ENCODE measurements at places on chromosomes 7 and 10.

- no peak overlapping the region for H3K4me3 ChIP-seq
- H3K27me3 ChIP-seq, result no peaks in the 10 kb centered on the region
- H3K27ac ChIP-seq, result no peak overlapping the region
- no peak for DNase-seq
- H3K4me1 ChIP-seq, result no peaks in the 10 kb centered on the region
Observed at GRCh38 chr10:48384699-48384982, 78.2 kb downstream of the MAPK8 start.

- H3K4me1 ChIP-seq, result no peaks in the 10 kb centered on the region
- no peak overlapping the region for H3K4me3 ChIP-seq
- H3K36me3 ChIP-seq, result no peaks in the 10 kb centered on the region
- peaks cover 3% of the 10 kb centered on the region for H3K27me3 ChIP-seq
Observed at GRCh38 chr10:7424315-7424714, 13.5 kb upstream of the SFMBT2 start.

GRCh38 chr10:73218431-73219191 is 28.4 kb downstream of the DNAJC9 start:
- no peak overlapping the region for H3K27ac ChIP-seq
- no peak overlapping the region for H3K4me3 ChIP-seq
- peaks cover 6% of the 10 kb centered on the region for H3K36me3 ChIP-seq
- H3K4me1 ChIP-seq, result no peaks in the 10 kb centered on the region
- H3K27me3 ChIP-seq, result no peaks in the 10 kb centered on the region

GRCh38 chr7:133584956-133585668 is 332.2 kb downstream of the EXOC4 start:
- no peak overlapping the region for H3K4me3 ChIP-seq
- peaks cover 17% of the 10 kb centered on the region for H3K4me1 ChIP-seq
- no peaks in the 10 kb centered on the region for H3K27me3 ChIP-seq
- no peak overlapping the region for H3K27ac ChIP-seq
- no peak for DNase-seq

DNA sequence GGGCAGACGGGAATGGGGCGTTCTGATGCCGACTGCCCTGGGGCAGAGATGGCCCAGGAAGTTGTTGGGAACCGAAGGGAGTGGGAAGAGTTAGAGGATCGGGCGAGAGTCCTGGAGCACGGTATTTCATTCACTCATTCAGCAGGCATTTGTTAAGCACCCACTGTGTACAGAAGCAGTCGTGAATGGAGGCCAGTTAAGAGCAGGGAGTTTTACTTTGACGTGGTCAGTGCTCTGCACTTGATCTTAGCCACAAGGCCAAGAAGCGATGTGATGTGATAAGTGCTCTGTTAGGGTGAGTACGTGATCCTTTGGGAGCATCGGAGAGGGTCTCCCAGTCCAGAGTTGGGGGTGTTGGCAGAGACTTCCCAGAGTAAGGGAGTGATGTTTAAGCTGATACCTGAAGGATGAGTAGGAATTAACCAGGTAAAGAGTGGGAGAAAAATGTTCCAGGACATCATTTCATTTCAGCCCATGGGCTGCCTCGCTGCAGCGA is 890 bp downstream of the ZFYVE27 start:
- peak overlapping the region; percentile 90 for H3K27ac ChIP-seq
- H3K4me3 ChIP-seq, result peak overlapping the region; percentile 91
- H3K36me3 ChIP-seq, result peaks cover 10% of the 10 kb centered on the region
- peaks cover 11% of the 10 kb centered on the region for H3K4me1 ChIP-seq

- no peaks in the 10 kb centered on the region for H3K36me3 ChIP-seq
- no peak overlapping the region for H3K27ac ChIP-seq
- H3K4me1 ChIP-seq, result no peaks in the 10 kb centered on the region
- H3K4me3 ChIP-seq, result no peak overlapping the region
- no peak for DNase-seq
- no peaks in the 10 kb centered on the region for H3K27me3 ChIP-seq
Observed at GRCh38 chr10:96266118-96266770, 5.1 kb downstream of the BLNK start.

GRCh38 chr7:112010994-112011393 is 195.2 kb downstream of the DOCK4 start:
- no peaks in the 10 kb centered on the region for H3K36me3 ChIP-seq
- DNase-seq, result no peak
- H3K4me1 ChIP-seq, result no peaks in the 10 kb centered on the region
- no peak overlapping the region for H3K27ac ChIP-seq

DNA sequence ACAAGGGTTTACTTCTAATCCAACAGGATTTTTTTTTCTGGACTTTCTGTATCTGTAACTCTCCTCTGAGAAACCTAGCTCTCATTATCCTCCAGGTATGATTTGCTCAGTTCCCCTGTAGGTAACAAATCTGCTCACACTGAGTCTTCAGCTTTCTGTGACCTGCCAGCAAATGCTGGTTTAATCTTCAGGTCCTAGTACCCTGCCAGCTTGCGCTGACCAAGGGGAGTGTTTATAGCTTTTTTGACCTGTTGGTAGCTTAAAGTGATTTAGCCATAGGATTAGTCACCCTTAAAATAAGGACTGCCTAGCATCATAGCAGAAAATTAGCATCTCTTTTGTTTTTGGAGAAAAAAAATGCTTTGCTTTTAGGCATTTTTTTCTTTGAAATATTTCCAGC is 22.4 kb downstream of the SND1 start:
- H3K4me3 ChIP-seq, result no peak overlapping the region
- H3K27ac ChIP-seq, result no peak overlapping the region
- H3K4me1 ChIP-seq, result peaks cover 25% of the 10 kb centered on the region
- no peak for DNase-seq

DNA sequence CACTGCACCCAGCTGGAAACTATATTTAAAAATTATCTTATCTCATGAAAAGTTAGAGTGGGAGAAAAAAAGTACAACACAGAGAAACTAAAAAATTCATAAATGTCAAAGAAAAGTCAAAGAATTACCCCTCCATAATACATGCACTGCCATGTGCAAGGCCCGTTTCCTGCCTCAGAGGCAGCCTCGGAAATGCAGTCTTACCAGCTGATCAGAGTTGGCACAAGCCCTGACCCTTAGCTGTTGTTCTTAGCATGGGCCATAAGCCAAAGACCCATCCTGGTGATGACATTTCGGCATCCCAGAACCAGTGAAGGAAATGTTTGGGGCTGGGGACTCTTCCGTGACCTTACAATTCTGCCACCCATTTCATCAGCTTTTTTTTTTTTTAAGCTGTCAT is 21.6 kb downstream of the RBM48 start:
- no peaks in the 10 kb centered on the region for H3K4me1 ChIP-seq
- no peaks in the 10 kb centered on the region for H3K36me3 ChIP-seq
- no peak overlapping the region for H3K27ac ChIP-seq
- H3K4me3 ChIP-seq, result no peak overlapping the region
- H3K27me3 ChIP-seq, result no peaks in the 10 kb centered on the region

- no peak overlapping the region for H3K4me3 ChIP-seq
- DNase-seq, result peak; percentile 85
- H3K4me1 ChIP-seq, result peaks cover 8% of the 10 kb centered on the region
- no peaks in the 10 kb centered on the region for H3K36me3 ChIP-seq
Observed at GRCh38 chr10:93152136-93152535, 78.4 kb downstream of the CYP26A1 start.

GRCh38 chr7:97167176-97167575 is 49.7 kb downstream of the SDHAF3 start:
- H3K27ac ChIP-seq, result no peak overlapping the region
- H3K4me1 ChIP-seq, result no peaks in the 10 kb centered on the region
- H3K36me3 ChIP-seq, result no peaks in the 10 kb centered on the region
- no peak for DNase-seq
- H3K27me3 ChIP-seq, result no peaks in the 10 kb centered on the region
- no peak overlapping the region for H3K4me3 ChIP-seq

- H3K4me1 ChIP-seq, result peaks cover 2% of the 10 kb centered on the region
- peak overlapping the region; percentile 46 for H3K4me3 ChIP-seq
- DNase-seq, result no peak
- no peak overlapping the region for H3K27ac ChIP-seq
- no peaks in the 10 kb centered on the region for H3K36me3 ChIP-seq
Observed at GRCh38 chr10:80356989-80357850, 639 bp downstream of the DYDC2 start.

Measured in astrocyte (in vitro differentiated cells and primary cell).